ENCODE measurements at places on chromosomes 7 and 10.
A peak's percentile ranks its signal among the peaks of the same experiment; 100 is the strongest.

DNA sequence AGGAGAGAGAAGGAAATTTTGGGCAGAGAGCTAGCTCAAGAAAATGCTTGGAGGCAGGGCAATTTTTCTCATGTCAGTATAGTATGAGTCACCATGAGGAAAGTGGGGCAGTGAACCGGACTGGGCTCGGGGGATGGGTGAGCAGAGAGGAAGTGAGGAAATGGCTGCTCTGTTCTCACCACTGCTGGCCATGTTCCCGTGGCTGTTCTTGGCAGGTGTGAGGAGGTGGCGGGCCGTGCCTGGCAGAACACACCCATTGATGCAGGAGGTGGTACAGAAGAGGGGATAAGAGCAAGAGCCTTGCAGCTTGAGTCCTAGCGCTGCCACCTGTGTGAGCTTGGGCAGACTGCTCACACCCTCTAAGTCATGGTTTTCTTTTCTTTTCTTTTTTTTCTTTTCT, 304.4 kb upstream of the LYZL1 start:
- peak; percentile 45 for DNase-seq

GRCh38 chr10:131215776-131216175, 95.7 kb downstream of the TCERG1L start:
- no peak for DNase-seq

DNA sequence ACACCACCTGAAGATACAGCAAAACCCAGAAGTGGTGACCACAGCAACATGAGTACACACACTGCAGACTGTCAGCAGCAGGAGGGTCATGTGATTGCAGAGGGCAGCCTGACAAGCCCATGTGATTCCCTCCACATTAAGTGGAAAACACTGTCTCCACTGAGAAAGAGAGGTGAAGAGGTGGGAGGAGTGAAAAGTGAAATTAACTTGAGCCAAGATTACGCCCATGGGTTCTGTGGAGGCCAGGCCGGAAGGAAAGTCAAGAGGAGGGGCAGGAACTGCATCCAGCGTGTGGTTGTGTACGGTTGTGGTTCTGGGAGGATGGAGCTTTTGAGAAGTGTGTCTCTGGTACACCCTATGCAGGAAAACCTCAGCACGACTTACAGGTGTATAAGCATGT, 138.5 kb downstream of the PLXNA4 start:
- DNase-seq, result peak; percentile 32

GRCh38 chr10:105148921-105149320, 507.8 kb downstream of the SORCS3 start:
- DNase-seq, result no peak

- no peak for DNase-seq
These were observed 453.4 kb upstream of the NFE2L3 start for GRCh38 chr7:25698451-25699113.

GRCh38 chr7:3336042-3336665, 35.1 kb downstream of the SDK1 start:
- no peak for DNase-seq

GRCh38 chr10:131513901-131514300, 202.4 kb upstream of the TCERG1L start:
- no peak for DNase-seq

GRCh38 chr7:101631224-101631714, 2.2 kb upstream of the MYL10 start:
- no peak for DNase-seq

GRCh38 chr10:26326851-26327250, 110.3 kb downstream of the GAD2 start:
- DNase-seq, result no peak

All from GF-D8 (cell line).